ENCODE measurements at places on chromosomes 4 and X. TPM values are rescaled to one million over a fixed set of nuclear protein-coding genes. Genes with fewer than 3 reads are reported as not detected.

TSC22D3 gene
- 107 TPM for total RNA-seq

ASB5 gene
- total RNA-seq: not detected

TSPAN6 gene
- 25.7 TPM for total RNA-seq

IBSP gene
- total RNA-seq: not detected

GLRA2 gene
- 1.9 TPM for total RNA-seq

CCNB3 gene
- 0.66 TPM for total RNA-seq

- DNase-seq: no peak
Measured at GRCh38 chrX:18682979-18683387, 11.1 kb upstream of the RS1 start.

DNA sequence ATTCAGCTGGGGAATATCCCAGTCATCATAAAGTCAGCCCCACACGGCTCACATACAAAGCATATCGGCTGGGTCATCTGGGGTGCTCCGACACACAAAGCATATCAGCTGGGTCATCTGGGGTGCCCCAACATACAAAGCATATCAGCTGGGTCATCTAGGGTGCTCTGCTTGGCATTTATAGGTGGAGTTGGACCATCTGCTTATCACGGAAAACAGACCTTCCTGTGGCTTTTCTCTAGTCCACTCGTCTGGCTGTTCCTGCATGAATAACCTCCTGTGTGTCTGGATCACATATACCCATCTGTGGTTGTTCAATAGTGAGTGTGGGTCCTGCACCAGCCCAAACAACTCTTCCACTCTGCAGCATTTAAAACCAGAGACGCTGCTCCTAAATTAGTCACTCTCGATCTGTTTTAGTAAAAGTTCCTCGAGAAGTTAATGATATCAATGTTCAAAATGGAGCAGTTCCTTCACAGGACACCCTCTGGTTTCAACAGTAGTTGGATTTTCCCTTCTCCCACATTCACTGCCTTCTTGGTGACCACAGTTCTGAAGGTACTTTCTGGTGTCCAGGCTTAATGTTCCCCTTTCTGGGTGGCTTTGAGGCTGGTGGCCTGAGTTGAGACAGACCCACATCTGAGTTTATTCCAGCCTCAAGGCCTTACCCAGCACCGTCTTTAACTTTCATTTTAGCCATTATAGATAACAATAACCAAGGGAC, 70.0 kb upstream of the FRG1 start:
- no peak for DNase-seq

DNA sequence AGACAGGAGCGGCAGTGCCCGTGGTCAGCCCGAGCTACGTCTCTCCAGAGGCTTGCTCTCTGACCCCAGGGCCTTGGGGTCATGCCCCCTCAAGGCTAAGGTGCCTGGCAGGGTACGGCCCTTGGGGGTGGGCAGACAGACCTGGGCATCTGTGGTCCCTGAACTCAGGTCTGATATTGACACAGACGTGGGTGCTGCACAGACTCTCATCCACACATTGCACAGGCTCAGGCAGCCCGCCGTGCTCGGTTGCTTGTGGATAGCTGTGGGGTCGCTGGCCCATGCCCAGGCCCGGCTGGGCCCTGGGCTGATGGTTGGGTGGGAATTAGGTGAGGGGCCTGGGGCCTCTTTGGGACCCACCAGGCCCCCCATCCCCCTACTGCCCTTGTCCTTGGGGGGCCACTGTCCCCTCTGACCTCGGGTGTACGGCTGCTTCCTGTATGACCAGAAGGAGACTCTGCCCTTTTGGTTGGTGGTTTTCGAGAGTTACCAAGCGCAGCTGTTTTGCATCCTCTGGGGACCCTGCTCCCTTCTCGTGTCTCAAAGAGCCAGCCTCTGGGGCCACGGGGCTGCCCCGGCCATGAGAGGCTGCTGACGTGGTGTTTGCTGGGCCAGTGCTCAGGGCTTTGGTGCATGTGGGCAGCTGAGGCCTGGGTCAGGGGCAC, 10.1 kb downstream of the FGFRL1 start:
- no peak for DNase-seq

DNA sequence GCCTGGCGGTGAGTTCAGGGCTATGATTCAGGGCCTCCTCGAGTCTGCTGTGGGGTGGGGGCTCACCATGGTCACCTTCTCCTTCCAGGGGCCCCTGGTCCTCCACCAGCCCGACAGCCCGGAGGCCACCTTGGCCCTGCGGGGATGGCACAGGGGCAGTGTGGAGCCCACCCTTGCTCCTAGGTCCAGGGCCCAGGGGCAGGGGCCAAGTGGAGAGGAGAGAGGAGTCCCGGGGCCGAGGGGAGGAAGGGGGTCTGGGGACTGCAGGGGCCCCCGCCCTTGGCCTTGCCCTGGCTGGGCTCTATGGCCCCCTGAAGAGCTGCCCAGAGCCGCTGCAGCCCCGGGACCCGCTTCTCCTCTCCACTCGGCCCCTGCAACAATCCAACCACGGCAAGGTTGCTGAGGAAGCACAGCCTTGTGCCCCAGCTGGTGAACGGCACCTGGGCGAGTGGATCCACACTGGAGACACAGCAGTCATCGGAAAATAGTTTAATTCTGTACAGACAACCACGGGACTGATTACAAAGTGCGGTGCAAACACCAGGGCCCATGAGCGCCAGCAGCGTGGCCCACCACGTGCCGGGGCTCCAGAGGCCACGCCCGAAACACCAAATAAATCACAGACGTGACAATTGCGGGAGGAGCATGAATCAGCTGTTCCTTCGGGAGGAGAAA, 23.0 kb upstream of the CPLX1 start:
- peak; percentile 6 for DNase-seq

DNA sequence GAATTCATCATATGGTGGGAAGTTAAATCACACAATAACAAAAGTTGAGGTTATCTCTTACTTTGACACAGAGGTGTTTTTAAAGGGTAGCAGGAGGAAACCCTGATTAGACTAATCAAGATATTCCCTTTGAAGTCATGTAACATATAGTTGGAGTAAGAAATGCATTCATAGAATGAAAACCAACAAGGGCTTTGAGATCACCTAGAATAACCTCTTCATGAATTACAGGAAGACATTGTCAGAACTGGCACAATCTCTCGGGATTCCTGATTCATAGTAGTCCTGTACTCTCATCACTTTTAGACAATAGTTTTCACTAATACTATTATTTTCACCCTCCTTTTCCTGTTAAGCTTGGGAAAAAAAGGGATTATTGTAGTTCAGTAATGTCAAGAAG, 170.2 kb downstream of the PPP3CA start:
- no peak for DNase-seq

- DNase-seq: no peak
Measured at GRCh38 chr4:59553721-59554091, 1646.4 kb upstream of the ADGRL3 start.

GRCh38 chrX:39985551-39985950, 112.2 kb downstream of the BCOR start:
- DNase-seq: no peak

GRCh38 chr4:182018691-182019090, 224.5 kb upstream of the TENM3 start:
- no peak for DNase-seq

DNA sequence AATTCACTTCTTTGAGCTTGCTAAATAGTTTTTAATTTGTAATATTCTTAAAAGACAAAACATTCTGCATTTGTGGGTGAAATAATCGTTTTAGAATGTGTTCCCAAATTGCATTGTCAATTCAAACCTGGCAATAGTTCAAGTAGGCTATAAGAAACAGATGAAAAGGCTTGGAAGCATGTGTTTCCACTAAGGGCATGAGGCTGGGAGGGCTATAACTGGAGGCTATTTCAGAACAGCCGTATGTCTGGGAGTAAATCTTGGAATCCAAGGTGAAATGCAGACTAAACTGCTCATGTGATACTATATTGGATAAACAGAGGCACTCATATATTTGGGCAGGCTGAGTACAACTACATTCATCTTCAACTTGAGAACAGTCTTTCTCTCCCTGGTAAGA, 117.4 kb upstream of the GRPR start:
- no peak for DNase-seq

DNA sequence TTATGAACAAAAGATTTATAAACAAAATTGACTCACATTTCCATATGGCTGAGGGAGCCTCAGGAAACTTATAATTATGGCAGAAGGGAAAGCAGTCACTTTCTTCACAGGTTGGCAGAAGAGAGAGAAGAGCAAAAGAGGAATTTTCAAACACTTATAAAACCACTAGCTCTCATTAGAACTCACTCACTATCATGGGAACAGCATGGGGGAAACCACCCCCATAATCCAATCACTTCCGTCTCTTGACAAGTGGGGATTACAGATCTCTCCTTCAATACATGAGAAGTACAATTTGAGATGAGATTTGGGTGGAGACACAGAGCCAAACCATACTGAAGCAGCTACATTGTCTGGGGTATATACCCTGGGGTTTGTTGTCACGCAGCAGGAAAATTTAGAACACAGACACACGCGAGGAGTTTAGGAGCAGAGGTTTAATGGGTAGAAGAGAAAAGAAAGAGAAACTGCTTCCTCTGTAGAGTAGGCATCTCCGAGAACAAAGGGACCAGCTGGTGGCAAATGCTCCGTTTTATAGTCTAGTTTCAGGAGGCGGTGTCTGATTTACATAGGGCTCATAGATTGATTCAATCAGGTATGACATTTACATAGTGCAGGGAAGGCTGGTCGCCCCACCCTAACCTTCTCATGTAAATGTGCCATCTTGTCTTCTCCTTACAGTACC, 2277.7 kb upstream of the AGA start:
- no peak for DNase-seq

- no peak for DNase-seq
Measured at GRCh38 chrX:155592331-155592730, 20.4 kb downstream of the TMLHE start.

- no peak for DNase-seq
Measured at GRCh38 chrX:145190801-145191389, 56.4 kb upstream of the SPANXN1 start.

All from glutamatergic neuron (in vitro differentiated cells).